ENCODE measurements at places on chromosomes 12 and 14.

- no peak for DNase-seq
Observed at GRCh38 chr14:101721951-101722661, 39.4 kb upstream of the PPP2R5C start.

GRCh38 chr12:50953047-50953446 is 703 bp downstream of the HIGD1C start:
- no peak for DNase-seq

DNA sequence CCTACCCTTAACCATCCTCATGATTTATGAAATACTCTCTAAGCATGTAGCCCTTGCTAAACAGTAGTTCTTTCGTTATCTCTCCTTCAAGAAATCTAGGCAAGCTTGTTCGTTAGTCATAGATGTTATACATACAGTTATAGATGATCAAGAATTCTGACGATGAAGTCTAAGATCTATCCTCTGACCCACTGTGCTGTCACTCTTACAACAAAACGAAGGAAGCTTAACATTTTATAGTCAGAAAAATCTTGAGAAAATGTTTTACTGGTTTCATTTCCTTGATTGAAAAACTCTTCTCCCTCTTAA is 68.9 kb downstream of the SPPL3 start:
- no peak for DNase-seq

- no peak for DNase-seq
Observed at GRCh38 chr14:89140326-89140725, 276.7 kb downstream of the FOXN3 start.

DNA sequence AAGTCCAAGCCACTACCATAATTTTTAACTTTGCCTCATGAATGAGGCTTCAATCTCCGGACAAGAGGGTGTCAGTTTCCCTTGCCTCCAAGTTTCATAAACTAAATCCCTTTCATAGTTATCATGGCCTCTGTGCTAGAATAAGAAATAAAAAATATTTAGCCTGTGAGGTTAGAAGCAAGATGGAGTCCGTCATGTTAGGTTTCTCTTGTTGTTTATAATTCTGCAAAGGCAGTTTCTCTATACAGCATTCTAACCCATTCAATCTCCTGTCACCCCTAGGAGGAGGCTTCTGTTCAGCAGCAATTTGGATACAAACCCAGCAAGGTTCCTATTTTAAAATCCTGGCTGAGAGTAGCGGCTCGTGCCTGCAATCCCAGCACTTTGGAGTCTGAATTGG is 15.8 kb upstream of the RAN start:
- DNase-seq = no peak

DNA sequence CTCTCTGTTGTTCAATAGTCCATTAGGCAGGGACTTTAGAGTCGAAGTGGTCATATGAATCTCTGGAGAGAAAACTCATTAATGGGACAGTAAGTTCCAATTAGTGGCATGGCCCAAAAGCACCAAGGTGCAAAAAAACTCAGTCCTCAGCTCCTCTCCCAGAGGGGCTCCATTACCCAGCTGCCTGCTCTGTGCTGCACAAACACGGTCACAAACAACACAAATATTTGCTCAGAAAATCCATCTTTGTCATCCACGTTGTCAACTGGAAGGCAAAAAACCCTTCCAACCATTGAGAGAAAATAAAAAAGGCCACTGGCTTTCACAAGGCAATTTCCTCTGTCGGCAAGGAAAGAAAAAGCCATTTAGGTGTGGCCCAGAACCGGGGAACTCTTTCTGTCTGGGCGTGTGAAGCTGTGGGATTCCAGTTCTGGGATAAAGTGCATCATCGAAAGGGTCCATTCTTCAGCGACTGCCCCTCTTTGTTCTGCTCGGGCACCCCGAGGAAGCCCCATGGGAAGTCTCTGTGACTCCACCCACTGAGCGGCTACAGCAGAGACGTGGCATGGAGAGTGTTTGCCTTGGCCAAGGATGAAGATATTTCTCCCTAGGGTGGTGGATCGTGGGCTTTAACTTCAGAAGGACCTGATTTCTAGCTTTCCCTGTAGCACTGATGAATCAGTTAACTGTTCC is 137.6 kb downstream of the VRK1 start:
- no peak for DNase-seq

- DNase-seq = no peak
Observed at GRCh38 chr12:122969676-122970075, 3.4 kb upstream of the ABCB9 start.

DNA sequence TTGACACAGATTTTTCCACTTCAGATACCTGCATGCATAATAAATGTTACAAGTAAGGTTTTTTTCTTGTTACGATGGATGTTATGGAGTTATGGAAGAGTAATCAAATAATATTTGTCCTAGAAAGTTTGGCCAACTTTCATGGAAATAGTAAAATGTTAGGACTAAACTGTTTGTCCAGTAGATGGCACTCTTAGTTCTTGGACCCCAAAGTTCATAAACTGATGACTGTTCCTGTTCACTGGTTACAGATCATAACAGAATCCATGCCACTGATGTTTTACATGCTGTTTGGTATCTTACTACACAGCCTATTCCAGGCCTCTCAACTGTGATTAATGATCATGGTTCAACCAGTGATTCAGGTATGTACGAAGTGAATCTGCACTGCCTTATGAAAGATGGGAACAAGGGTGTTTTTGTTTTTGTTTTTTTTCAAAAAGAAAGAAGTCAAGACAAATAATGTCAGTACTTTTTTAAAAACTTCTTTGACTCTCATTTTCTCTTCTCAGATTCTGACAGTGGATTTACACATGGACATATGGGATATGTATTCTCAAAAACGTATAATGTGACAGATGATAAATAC is 48.8 kb upstream of the SLCO1C1 start:
- DNase-seq = peak; percentile 19

DNA sequence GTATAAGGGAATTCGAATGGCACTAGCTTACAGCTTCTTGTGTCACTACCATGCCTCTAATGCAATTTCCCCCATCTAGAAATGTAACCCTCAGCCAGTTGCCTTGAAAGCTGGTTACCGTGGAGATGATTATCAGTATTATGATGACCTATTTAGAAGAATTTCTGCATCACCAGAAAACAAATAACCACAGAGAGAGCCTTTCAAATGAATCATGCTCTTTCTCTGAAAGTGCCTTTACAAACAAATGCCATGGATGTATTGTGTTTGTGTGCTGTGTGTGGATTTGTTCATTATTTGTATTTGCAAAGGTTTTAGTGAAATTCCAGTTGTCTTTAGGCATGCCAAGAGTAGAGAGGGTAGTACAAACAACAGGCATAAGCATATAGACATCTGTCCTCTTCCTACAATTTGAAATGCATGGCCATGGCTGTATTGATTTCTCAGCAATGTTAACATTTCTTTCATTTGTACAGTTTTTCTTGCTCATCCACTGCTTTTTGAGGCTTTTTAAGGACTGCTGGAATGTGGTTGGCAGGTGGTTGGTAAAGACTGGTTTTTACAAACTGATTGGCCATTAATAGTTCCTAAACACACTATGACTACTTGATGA is 266.5 kb downstream of the PAWR start:
- no peak for DNase-seq

GRCh38 chr14:85441909-85442643 is 87.9 kb upstream of the FLRT2 start:
- DNase-seq = no peak

- no peak for DNase-seq
Observed at GRCh38 chr12:75471902-75472890, 8.4 kb upstream of the GLIPR1 start.

GRCh38 chr12:14884458-14884878 is 1.2 kb downstream of the MGP start:
- no peak for DNase-seq

DNA sequence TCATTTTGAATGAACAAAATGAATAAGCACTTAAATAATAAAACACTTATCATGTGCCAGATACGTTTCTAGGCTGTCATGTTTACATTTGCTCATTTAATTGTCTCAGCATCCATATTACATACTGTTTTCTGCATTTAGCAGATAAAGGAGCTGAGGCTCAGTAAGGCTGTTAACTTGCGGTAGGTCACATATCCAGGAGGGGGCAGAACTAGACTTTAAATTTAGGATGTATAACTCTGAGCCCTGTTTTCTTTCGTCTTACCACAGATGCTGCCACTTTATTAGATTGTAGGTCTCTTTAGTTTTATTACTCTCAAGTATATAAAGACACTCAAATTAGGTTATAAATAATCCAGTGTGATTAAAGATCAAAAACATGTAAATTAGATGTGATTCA is 17.7 kb downstream of the IRAK4 start:
- peak; percentile 15 for DNase-seq

DNA sequence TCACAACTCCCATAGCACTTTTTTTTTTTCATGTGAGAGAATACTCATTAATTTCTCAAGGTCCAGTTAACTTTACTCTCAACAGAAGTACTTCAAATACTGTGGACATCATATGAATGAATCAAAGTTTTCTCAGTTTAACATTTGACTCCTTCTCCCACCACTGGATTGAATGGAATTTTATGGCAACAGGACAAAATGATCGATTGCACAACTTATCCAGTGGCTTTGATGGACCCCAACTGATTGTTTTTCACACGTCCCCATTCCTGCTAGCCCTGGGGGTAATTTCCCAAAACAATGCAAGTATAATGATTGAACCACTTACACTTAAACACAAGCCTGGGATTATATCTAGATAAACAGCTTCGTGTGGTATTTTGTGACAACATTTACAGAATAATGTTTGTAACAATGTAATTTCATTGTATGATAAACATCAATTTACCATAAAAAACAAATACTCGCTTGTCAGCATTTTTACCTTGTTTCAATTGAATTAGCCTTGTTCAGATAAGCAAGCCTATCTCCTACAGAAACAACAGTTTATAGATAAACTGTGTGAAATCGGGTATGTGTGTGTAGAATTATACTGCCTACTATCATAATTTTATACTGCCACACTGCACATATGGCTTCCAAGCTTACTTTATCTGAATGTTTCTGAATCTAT is 60.9 kb downstream of the SOX5 start:
- DNase-seq = peak; percentile 14

DNA sequence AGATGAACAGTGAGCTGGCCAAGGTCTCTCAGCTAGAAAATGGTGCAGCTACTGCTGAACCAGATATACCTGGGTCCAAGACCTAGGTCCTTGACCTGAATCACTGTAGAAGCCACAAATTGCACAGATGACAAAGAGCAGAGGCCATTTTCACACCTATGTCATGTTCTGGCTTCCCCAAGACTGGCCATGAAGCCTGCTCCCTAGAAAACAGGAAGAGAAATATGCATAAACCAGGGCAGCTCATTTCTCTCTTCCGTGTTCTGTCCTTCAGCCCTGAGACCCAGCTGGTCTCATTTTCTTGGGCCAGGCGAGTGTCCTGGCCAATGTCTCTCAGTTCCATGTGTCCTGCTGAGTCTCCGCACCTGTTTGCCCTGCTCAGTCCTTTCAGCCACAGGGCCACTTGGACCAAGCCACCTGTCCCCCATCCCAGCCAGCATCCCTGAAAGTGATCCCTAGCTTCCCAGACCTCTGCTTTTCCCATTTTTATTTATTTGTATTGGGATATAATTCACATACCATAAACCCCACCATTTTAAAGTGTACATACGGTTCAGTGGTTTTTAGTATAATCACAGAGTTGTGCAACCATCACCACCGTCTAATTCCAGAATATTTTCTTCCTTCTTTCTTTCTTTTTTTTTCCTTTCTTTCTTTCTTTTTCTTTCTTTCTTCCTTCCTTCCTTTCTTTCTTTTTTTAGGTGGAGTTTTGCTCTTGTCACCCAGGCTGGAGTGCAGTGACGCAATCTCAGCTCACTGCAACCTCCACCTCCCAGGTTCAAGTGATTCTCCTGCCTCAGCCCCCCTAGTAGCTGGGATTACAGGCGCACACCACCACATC is 27.0 kb downstream of the P2RX7 start:
- no peak for DNase-seq

- DNase-seq = peak; percentile 11
Observed at GRCh38 chr14:104968153-104968527, 10.0 kb downstream of the AHNAK2 start.

DNA sequence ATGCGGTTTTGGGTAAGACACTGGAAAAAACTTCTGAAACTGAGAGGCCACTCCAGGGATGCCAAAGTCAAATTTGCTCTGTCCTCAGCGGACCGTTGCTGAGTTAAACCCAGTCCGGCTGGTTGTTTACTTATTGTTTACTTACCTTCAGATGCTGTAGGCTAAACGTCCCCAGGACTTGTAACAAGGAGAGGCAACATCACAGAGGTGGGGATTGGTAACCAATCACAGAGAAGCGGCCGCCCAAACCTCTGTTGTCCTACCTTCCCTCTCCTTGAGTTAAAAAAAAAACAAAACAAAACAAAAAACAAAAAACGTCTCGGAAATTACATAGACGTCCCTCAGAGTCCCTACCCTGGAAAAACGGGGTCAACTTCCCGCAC is 380 bp downstream of the ANO2 start:
- DNase-seq = no peak

- no peak for DNase-seq
Observed at GRCh38 chr14:93765155-93765554, 23.1 kb downstream of the PRIMA1 start.

- DNase-seq = no peak
Observed at GRCh38 chr12:64756376-64756775, 2.8 kb downstream of the GNS start.

GRCh38 chr14:65344011-65344410 is 68.5 kb upstream of the FUT8 start:
- no peak for DNase-seq

GRCh38 chr14:65877624-65878023 is 465.1 kb downstream of the FUT8 start:
- DNase-seq = no peak

GRCh38 chr12:120515496-120515895 is 13.5 kb downstream of the COQ5 start:
- no peak for DNase-seq

GRCh38 chr14:72822946-72823611 is 70.8 kb downstream of the DPF3 start:
- DNase-seq = no peak

- DNase-seq = no peak
Observed at GRCh38 chr12:6226002-6226678, 25.9 kb downstream of the CD9 start.

DNA sequence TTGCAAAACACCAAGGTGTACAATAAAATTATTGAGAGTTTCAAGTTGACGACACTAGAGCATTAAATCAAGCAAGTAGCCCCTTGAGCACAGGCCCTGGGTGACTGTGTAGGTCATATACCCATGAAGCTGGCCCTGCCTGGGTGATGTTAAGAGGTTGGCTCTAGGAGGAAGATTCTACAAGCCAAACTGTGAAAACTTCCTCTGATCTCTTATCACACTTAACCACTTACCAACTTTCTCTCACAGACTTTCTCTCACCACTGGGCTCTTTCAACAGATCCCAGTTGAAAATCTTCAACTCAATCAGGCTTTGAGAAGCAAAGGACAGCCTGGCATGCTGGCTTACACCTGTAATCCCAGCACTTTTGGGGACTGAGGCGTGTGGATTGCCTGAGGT is 186.9 kb upstream of the BTG1 start:
- no peak for DNase-seq

- no peak for DNase-seq
Observed at GRCh38 chr12:127270193-127270592, 996.8 kb upstream of the TMEM132C start.

GRCh38 chr12:47986291-47986660 is 18.0 kb downstream of the COL2A1 start:
- DNase-seq = no peak

GRCh38 chr12:22615963-22616501 is 8.9 kb upstream of the ETNK1 start:
- no peak for DNase-seq

Measured in HAP-1 (cell line).